ENCODE measurements at places on chromosomes 2 and 18.

- DNase-seq: no peak
Observed at GRCh38 chr18:28114472-28114871, 62.5 kb downstream of the CDH2 start.

- no peak for DNase-seq
Observed at GRCh38 chr18:48318436-48318835, 90.7 kb downstream of the ZBTB7C start.

DNA sequence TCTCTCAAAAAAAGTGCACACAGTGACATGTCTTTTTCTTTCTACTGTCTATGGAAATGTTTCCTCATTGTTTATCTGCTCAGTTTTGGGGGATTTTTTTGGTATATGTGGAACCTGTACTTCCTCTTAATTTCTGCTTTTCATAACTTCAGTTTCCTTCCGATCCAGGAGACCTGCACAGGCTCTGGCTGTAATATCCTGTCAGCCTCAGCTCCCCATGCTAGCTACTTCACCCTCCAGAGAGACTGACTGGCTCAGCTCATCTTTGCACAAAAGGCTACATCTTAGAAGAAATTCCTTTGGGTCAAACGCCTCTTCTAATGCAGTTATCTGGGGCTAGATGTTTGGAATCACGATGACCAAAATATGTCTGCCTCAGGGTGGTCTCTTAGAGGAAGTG is 378.4 kb downstream of the RND3 start:
- no peak for DNase-seq

GRCh38 chr2:98172150-98172765 is 85.3 kb downstream of the VWA3B start:
- no peak for DNase-seq

DNA sequence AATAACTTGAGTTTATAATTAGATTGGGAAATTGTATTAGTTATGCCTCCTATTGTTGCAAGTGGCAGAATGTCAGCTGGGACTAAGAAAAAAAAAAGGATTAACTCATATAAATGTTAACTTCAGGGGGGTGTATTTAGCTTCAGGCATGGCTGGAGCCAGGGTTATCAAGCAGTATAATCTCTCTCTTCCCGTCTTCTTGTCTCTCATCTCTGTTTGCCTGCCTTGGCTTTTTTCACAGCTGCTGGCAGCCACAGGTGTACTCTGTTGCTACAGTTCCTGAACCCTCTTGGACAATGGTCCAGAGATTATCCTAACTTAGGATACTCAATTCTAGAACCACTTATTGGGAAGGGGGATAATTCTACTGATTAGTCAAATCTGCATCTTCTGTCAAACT is 370.7 kb upstream of the MEX3C start:
- DNase-seq: no peak

DNA sequence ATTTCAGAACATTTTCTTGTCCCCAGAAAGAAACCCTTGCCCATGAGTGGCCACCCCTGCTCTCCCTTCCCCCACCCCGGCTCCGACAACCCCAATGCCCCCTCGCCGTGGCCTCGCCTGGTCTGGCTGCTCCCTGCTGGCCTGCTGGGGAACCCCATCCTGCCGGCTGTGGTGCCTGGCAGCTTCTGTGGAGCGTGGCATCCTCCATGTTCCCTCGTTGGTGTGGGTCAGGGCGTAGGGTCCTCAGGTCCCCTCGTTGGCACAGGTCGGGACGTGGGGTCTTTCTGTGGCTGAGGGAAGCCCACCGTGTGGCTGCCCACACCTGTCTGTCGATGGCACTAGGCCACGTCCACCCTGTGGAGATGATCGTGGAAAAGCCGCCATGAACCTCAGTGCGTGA is 61.9 kb downstream of the NFATC1 start:
- no peak for DNase-seq

GRCh38 chr2:186903216-186903615 is 54.2 kb upstream of the ZSWIM2 start:
- DNase-seq: no peak

DNA sequence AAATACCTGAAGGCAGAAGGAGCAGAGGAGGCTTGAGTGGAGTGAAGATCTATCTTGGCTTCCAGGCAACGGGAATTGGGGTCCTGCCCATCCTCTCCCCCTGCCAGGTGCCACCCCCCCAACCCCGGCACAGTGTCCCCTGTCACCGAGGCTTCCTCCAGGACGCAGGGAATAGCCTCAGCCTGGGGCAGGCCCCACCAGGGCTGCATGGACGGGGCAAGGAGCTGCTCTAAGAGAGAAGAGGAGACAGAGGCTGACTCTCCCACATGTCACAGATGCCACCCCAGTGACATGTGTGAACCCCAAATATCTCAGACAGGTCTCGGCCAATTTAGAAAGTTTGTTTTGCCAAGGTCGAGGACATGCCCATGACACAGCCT is 42.1 kb downstream of the PXDN start:
- no peak for DNase-seq

DNA sequence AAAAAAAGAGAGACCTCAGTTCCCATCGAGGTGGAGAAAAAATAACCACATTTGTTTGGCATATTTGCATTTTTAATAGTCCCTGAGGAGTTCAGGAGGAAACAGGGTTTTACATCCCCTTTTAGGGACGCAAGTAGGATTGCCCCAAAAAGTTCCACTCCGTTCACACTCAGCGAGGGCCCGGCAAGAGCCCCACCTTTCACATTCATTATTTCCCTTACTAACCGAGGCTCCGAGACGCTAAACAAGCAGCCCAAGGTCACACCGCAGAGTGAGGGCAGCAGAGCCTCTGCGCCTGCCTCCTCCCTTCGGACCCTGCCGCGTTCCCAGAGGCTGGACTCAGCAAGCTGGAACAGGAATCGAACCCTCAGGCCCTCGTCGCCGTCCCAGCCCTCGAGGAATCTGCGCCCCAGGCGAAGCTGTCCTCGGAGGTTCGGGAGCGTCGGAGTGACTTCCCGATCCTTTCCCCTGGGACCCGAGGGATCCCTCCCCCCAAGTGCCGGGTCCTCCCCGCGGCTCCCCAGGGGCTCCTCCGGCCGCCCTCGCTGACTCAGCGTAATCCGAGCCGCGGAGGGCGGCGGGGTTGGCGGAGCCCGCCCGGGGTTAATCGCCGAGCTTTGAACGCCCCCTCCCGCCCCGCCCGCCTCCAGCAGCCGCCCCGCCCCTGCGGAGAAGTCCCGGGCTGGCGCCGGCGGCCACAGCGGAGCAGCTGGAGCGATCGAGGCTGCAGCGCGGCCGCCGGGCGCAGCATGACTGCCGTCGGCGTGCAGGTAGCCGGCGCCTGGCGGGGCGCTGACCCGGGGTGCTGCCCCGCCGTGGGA is at the start of gene TMEM37:
TSS of gene TMEM37 (plus strand) at position 700 of the 821 bp plus-strand sequence. CDS start at position 750, 50 bp downstream.
- no peak for DNase-seq

- no peak for DNase-seq
Observed at GRCh38 chr2:62724886-62725711, 19.6 kb downstream of the EHBP1 start.

GRCh38 chr2:169649278-169649677 is 44.9 kb downstream of the CFAP210 start:
- no peak for DNase-seq

GRCh38 chr2:117760916-117761315 is 53.6 kb upstream of the DDX18 start:
- no peak for DNase-seq

GRCh38 chr2:232281858-232282507 is 96.6 kb upstream of the ALPP start:
- no peak for DNase-seq

- DNase-seq: no peak
Observed at GRCh38 chr2:98013407-98014042, 17.8 kb upstream of the TMEM131 start.

DNA sequence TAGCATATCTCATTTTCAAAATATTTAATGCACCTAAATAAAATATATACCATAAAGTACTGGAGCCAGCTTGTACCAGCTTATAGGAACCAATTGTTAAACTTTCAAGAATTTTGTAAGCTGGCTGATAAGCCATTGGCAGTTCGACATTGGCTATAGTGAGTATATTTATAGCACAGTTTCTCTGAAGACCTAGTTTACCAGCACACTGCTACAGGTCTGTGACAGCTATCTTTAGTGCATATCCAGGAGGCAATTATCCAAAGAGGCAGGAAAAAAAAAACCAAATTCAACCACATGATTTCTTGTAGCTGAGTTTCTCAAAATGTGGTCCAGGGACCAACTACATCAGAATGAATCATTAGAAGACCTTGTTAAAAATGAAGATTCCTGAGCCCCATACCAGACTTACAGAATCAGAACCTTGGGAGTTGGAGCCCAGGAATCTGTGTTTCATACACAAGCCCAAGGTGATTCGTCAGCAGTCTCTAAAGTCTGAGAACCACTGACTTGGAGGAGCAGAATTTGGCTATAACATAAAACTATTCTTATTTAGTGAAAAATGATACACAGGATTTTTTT is 279.0 kb upstream of the NRP2 start:
- DNase-seq: no peak

DNA sequence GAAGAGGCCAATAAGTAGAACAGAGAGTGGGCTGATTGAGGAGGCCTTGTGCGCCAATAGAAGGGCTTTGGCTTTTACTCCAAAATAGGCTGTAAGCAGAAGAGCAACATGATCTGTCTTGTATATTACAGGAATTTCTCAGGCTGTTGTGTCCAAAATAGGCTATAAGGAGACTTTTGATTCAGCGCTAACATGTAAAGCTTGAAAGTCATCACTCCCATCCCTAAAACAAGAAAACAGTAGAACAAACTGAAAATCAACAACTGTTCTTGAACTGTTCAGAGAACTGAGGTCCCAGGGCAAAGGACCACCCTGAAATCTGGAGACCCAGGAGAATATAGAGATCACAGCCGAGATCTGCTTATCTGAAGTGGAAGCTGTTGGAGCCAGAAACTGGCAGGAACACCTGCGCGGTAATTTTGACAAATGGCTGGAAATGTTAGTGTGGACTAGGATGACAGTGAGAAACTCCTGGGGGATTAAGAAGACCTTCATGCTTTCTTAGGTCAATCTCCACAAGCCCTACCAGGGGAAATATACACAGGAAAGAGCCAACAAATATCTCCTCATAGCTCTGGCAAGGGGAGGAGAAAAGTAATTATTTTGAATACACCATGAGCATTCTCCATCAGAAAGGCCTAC is 258.6 kb downstream of the RBM43 start:
- DNase-seq: no peak

GRCh38 chr18:53526101-53526870 is 698.2 kb downstream of the MBD2 start:
- DNase-seq: no peak

GRCh38 chr2:200239216-200239615 is 67.3 kb upstream of the SPATS2L start:
- DNase-seq: no peak

DNA sequence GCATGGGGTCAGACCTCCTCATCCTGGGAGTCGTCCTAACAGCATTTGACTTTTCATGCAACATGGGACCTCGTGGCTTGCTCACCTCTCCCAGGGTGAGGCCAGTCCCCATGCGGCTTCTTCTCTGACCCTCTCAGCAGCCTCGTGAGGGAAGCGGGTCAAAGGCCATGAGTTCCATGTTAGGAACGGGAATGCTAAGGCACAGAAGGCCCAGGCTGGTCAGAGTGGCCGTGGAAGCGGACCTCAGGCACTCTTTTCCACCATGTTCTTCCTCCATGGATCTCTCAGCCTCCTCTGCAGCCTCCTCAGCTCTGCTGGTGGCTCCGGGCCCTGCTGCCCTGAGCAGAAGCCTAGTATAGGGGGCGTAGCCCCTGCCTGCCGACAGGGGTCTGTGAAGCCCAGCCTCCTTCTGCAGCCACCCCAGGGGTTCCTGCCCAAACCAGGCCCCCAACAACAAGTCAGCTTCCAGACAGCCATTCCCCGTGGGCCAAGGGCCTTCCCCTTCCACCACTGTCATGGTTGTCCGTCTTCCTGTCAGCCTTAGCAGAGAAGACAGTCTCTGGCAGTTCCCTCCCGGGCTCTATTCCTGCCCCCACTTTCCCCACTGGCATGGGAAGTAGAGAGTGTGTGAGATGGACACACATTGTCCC is 60.0 kb upstream of the OTOF start:
- DNase-seq: no peak

DNA sequence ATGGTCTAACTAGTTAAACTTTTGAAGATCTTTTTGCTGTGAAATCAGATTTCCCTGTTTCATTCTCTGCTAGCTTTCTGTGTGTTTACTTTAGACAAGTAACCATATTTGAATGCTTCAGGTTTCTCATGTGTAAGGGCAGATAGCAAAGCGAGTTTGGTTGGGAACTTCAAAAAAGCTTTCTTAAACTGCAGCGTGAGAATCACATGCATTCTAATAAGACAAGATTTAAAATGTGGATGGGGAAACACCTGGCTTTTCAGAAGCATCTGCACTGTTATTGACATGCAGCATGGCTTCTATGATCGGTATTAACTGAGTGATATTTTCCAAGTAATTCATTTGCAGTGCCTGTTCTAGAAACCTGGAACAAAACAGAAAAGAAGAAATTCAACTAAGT is 119.3 kb downstream of the ABCA12 start:
- DNase-seq: no peak

DNA sequence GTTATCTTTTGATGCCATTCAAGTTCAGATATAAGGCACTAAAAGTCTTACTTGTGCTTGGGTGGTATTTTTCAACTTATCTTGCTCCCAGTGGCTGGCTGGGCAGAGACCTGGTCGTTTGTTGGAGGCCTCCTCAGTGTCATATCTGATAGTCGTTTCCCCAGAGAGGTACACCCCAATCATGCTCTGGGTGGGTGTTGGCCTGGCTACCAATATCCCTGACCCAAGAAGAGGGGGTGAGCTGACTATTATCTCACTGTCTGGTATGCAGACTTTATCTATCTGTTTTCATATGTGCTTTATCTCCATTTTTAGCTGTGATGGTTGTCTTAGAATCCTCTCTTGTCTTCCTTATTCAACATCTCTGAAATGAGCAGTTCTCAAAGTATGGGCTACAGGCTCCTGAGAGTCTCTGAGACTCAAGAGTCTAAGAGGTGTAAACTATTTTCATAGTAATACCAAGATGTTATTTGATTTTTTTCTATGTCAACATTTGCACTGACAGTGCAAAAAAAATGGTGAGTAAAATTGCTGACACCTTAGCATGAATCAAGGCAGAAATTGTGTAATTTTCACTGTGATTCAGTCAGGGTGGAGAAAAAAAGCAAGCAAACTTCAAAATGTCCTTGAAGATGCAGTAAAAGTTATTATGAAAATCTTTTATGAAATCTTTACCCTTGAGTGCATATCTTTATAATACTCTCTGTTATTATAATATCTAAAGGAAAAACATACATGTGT is 12.3 kb upstream of the PLEK start:
- DNase-seq: no peak

- no peak for DNase-seq
Observed at GRCh38 chr2:21453723-21454450, 330.1 kb downstream of the TDRD15 start.

GRCh38 chr2:58762176-58762781 is 521.2 kb upstream of the FANCL start:
- no peak for DNase-seq

- no peak for DNase-seq
Observed at GRCh38 chr18:74388227-74388626, 68.9 kb downstream of the DIPK1C start.

DNA sequence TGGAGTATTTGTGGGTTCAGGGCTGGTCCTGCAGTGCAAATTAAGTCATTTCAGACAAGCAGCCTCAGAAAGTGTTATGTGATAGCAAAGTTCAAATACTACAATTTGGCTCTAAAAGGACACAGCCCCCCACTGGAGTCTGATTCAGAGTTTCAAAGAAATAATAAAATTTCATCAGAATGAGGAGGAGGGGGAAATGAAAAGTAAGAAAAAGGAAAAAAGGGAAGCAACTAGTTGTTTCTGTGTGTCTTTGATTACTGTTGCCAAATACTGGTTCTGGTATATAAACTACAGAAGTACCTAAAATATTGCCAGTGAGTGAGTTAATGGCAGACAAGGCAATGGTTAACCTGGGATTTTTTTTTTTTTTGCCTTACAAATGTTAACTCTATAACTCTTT is 773.9 kb downstream of the BCL11A start:
- DNase-seq: no peak
